ENCODE measurements at places on chromosomes 12 and 14.

DNA sequence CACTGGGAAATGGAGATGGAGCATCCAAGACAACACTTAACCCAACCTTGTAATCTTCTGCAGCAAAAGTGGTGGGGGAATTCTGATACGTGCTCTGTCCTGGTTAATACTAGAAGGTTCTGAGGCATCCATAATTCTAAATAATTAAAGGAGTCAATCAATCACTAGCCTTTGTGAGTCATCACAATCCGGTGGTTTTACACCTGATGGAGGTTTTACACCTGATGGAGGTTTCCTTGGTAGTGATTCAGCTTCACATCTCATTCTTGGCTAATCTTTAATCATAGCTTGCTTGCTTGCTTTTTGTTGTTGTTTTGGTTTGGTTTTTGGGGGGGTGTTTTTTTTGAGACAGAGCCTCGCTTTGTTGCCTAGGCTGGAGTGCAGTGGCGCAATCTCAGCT lies 343.4 kb downstream of the DPF3 start:
- DNase-seq, result no peak

DNA sequence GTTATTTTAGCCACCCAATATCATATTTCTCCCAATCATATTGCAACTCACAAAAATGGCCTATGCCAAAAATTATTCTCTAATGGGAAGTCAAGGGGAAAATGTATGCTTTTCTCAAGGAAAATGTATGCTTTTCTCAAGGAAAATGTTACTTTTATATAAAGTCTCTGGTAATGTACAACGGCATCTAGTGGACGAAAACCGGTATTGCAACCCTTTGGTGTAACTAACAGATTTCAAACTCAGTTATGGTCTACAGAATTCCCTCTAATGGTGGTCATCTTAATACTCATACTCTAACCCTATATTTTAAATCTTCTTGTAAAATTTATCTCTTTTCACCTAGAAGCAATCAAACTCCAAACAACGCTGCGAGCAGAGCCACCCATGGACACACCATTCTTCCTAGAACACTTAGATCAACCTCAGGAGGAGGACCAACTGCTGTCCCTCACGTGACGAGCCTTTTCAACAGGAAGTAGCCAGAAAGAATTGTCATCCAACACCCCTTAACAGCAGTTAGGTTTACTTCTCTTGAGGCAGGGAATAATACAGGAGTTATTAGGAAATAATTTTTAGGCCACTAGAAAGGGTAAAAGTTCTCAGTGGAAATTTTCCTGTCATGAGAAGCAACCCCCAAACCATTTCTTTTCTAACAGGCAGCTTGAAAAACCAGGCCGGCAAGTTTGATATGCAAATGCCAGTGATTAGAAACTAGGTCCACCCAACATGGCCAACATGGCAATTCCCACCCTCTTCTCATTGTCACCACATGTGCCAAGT lies 20.1 kb downstream of the APOBEC1 start:
- peak; percentile 48 for DNase-seq

DNA sequence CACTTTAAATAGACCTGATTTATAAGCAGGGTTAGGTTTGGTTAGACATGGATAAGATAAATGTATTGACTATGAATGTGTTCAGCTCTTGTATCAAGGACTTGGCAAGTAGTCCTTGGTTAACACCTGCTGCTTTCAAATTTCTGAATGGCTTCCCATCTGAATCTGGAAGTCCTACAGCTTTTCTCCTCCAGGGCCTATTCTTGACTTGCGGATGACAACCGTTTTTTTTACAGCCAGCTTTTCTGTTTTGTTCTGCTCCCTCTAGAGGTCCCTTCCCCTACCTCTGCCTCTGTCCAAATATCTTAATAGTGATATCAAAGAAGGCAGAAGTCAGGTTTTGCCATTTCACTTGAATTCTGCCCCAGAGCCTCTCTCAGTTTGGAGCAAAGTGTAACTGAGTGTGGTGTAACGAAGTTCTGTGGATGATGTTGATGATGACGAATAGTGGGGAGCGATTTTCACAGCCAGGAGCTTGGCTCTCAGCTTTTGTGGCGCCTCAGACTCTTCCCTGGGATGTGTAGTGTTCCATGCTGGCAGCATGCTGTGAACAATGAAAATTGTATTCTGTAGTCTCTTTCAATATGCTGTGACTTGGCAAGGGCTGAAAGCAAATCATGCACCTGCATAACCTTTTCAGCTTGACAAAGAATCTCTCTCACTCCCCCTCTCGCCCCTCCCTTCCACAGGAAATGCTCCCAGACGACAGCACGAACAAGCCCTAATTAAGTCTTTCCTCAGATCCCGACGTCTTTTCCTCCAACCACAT lies 5.0 kb upstream of the SLC4A8 start:
- DNase-seq, result peak; percentile 41

DNA sequence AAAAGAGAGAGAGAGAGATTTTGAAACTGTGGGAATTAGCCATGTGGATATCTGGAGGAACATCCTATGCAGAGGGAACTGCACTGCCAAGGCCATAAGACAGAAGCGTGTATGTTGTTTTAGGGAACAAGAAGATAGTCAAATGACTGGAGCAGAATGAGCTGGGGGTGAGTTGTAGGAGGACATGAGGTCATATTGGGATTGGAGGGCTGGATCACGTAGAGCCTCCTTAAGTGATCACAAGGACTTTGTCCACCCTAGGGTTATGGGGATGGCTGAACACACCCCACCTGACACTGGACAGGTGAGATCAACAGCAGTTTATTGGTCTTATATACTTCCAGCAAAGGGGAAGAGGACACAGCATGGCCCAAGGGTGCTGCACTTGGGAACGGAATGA lies 8.2 kb upstream of the CGRRF1 start:
- DNase-seq, result no peak

DNA sequence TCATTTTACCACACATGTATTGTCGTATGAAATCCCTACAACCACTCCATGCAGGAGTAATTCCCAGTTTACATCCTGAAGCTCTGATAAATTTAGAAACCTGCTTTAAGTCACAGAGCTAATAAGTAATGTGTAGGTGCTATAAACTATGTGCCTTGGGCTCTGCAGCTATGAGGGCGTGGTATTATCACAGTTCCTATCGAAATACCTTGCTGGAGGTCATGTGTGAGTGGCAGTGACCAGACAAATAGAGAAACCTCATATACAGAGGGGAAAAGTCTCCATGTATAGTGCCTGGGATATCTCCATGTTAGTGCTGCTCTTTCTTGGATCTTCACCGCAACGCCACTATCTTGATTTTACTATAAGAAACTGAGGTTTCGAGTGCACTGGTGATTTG lies 883 bp upstream of the TBC1D15 start:
- DNase-seq, result no peak

GRCh38 chr12:27291862-27292261 lies 40.8 kb upstream of the BMAL2 start:
- no peak for DNase-seq

GRCh38 chr12:75986001-75986746 lies 45.4 kb downstream of the PHLDA1 start:
- DNase-seq, result peak; percentile 32

GRCh38 chr14:77647853-77648252 lies 31.4 kb upstream of the SPTLC2 start:
- DNase-seq, result no peak

GRCh38 chr14:60905923-60906322 lies 75.0 kb downstream of the TRMT5 start:
- no peak for DNase-seq

DNA sequence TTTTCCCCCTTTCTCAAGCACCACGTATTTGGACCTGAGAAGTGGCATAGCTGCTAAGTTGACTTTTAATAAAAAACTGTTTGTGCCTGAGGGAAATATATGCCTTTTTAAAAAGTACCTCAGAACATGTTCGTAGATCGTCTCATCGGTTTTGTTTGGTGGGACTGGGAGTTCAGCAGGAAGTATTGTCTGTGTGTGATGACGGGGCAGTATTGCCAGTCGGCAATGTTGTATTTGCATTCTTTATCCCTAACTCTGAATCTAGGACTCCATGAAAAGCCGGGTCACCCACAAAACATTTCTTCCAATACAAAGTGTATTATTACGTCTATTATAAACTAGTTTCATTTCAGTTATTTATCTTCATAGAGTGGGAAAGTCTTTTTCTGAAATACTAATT lies 19.7 kb upstream of the FGD4 start:
- DNase-seq, result no peak

DNA sequence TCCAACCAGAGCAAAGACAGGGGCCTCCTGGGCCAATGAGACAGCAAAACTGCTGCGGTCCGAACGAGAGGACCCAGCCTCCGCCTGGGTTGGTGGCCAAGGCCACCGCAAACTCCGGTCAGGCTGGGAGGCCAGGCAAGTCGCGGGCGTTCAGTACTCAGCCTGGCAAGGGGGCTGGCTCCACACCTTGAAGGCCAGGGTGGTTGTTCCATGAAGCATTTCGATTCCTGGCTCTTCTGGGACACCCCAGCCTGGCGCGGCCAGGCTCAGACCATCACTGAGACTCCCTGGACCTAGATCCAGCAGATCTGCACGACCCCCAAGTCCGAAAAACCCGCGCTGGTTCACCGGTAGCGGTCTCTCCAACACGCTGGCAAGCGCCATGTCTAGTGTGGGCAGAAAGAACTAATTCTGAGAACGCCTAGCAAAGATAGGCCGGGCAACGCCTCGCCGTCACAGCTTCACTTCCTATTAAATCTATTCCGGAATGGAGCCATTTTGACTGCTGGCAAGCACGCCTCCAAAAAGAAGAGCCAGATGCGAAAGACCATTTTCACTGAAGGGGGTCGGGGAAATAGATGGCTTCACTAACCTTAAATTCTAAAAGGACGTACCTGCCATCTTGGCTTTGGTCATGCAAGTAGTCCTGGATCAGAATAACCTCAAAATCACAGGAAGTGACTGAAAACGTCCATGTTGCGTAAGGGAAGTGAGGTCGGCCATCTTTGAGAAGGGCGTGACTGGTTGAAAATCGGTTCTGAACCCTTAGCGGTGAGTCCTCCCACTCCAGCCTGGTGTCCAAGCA lies at the start of gene PSMB5:
PSMB5 (minus strand) TSS at position 403 of the 805 bp plus-strand sequence; CDS start at position 384, 19 bp downstream.
- DNase-seq, result peak; percentile 89

GRCh38 chr14:97267509-97267908 lies 470.3 kb downstream of the VRK1 start:
- no peak for DNase-seq

- no peak for DNase-seq
Measured at GRCh38 chr12:32201976-32202375, 95.3 kb downstream of the BICD1 start.

DNA sequence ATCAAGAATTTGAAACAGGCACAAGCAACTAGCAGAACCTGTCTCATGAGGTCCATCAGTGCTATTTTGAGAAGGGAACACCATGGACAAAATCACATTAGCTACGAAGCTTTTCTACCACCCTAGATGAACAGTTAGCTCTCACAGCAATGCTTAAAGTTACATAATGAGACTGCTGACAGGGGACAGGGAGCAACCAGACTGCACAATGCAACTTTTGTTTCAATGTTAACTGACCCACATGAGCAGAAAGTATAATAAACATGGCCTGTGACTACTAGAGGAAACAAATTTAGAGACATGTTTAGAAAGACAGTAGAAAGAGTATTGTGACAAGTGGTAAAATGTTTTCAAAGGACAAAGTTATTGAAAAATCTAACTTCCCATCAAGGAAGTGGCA lies 282.8 kb downstream of the CEP128 start:
- no peak for DNase-seq

DNA sequence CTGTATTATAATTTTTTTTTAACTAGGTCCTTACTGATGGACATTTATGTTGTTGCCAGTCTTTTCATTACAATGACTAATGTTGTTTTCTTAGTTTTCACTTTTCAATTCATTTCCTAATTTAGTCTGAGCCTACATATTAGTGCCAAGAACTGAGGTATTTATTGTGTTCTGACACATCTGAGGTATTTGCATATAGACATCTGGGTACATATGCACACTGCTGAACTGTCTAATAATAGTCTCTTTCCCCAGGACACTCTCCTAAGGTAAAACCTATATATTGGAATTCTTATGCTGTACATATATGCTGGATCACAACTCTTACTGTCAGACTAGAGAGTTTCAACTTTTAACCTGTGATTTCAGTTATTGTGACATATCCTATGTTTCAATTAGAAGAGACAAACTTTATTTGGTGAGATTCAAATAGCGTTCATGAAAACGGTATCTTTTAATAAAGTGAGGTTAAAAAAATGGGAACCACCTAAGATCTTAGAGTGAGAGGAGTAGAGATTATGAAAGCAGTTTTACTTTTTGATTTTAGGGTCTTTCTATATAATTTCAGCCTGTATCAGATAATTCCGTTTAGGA lies 263.2 kb downstream of the RAD51B start:
- no peak for DNase-seq

DNA sequence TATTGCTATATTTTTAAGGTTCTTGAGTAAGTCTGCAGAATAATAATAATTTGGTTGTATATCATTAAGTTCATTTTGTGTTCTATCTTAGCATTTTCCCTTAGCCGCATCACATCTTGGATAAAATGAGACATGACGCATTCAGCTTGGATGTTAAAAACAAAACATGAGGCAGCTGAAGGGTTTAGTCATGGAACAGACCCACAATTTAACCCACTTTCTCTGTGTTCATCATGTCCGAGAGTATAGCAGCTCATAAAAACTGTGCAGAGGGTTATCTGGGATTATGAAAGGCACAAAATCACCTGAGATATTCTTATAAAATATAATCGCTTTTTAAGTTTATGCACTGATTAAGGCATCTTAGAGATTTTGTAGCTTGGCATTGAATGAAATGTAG lies 219.3 kb downstream of the TRHDE start:
- no peak for DNase-seq

DNA sequence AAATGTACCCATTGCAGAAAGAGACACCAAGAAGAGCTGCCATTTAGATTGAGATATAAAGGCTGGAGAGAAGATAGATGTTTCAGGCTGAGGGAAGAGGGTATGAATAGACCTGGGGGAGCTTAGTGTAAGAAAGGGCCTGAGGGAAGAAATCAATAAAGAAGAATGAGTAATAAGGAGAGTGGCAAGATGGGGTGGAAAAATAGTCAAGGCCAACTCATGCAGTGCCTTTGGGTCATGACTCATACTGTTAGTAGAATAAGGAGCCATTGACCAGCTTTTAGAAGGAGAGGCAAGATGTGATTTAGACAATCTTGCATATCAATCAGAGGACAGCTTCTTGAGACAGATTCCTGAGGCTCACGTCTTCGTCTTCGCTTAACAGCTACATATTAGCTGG lies 287.5 kb downstream of the DUSP6 start:
- DNase-seq, result no peak

DNA sequence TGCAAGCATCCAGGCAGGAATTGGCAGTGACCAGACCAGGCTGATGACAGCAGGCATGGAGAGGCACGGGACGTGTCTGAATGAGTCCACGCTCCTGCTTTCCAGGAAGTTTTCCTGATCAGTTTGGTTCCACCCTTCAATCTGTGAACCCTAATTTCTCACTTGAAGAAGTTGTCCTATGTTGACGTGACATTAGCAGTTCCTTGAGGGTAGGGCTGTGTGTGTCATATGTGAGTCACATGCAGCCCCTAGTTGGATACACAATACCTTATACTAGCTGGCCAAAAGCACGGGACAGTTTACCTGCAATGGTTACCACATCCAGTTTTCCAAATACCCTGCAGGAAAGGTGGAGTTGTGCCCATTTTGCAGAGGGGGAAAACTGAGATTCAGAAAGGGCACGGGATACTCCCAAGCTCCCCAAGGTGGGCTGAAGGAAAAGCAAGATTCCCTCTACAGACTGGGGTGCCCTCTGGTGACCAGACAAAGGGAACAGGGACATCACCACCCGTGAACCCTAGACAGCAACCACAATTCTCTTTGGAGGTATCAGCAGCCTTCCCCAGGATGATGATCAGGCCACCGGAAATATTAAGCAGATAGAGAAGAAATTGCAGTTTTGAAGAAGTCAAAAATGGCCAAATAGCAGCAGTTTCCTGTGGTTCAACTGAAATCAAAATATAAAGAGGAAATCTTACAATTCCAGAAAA lies 194.5 kb downstream of the PHETA1 start:
- peak; percentile 24 for DNase-seq

GRCh38 chr14:34246206-34246605 lies 215.8 kb downstream of the SPTSSA start:
- DNase-seq, result no peak

Measured in Caco-2 (cell line).